ENCODE measurements at places on chromosomes 6 and 20.
A peak's percentile ranks its signal among the peaks of the same experiment; 100 is the strongest.

DNA sequence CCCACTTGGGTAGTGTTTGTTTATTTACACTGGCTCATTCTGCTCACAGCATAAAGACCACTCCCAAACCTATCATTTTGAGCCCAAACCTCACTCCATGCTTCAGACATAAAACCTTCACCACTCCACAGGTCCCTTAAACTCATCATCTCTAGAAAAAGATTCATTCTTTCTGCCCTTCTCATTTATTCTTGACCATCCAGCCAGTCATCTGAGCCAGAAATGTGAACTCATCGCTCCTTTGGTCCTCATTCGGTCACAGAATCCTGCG lies 12.4 kb downstream of the TPMT start:
- DNase-seq: no peak

DNA sequence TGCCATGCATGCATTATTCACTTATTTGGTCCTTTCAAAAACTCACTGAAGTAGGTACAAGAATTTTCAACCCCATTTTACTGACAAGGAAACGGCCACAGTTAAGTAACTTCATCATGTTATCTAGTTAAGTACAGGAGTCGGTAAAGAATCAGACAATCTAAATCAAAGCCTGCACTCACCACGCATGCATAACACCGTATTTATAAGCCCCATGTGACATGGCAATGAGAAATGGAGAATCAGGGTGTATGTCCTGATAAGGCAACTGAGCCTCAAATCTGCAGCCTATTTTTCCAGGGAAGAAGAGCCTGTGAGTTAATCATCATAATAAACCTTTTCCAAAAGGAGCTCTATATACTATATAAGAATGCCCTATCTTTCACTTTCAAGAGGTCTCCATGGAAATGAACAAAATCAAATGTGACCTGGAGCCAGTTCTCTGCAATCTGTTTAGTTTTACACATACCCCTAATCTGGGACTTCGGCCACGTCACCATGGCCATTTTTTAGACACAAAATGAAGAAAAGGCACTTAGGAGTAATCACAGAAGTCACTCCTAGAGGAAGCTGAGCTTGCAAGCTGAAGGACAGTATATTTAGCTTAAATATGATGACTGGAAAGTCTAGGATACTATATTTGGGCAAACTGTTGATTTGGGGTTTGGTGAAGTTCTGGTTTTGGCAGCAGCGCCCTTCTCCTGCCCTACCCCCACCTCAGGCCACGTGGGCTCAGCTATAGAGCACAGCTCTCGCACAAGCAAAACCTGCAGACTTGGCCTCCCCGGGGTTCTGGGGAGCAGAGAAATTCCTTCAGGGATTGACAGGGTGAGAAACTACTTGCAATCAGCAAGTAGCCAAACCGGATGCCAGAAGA lies 19.2 kb downstream of the TRAM2 start:
- DNase-seq: no peak

- no peak for DNase-seq
Measured at GRCh38 chr6:136487759-136488425, 62.3 kb downstream of the MAP7 start.

GRCh38 chr6:3136292-3137011 lies 17.9 kb downstream of the BPHL start:
- no peak for DNase-seq

DNA sequence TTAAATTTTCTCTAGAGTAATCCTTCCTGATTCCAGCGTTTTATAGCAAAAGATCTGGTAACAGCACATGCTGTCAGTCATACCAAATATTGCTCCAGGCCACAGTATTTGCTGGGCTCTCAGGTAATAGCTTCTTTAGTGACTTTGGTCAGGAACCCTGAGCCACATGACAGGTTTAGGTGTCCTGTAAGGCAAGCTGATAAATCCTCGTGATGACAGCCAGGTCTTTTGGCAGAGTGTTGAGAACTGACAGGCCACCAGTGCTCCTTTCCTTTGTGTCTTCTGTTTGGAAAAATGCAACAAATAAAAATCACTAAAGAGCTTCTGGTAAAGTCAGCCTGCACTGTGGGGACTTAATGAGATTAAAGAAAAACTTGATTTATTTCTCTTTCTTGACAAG lies 34.6 kb downstream of the PRDM13 start:
- no peak for DNase-seq

DNA sequence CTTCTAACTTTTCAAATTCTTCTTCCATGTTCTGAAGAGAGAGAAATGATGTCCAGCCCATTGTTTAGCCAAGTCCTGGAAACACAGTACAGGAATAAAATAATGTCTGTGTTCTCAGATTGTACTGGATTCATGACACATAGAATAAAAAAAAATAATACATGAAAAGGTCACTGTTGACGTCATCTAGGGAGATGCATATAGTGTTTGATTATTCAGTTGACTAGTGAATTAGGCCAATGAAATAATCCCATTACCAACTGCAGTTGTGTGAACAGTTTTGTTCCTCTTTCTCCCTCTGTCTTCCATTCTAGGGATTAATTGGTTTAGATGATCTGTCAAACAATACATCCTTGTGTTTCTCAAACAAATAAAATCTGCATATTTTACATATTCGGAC lies 222.8 kb downstream of the ALDH8A1 start:
- no peak for DNase-seq

- DNase-seq: peak; percentile 74
Measured at GRCh38 chr6:13302751-13303667, 25.3 kb downstream of the TBC1D7 start.

DNA sequence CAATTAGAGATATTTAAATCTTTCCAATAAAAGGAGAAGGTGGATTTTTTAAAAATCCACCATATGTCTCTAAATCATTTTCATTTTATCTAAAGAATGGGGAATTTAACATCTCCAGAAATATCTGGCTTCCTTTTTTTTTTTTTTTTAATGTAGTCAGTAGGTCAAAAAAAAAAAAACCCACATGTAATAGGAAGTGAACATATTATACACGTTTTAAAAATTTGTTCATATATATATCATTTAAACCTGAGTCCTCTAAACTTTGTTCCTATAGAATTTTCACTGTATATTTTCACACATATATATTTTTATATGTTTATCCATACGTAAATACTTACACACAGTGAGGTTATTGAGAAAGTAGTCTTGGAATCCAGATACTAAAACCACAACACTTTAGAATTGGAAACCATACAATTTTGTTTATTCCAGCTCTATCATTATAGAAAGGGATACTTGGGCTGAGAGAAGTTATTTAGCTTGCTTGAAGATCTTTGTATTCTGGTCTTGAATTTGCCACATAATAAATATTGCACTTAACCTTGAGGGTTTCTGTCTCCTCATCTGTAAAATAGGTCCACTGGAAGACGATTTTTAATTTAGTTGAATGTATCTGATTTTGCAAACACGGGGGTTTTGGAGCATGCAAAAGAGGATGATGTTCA lies 62.1 kb upstream of the ZNF217 start:
- DNase-seq: no peak

- no peak for DNase-seq
Measured at GRCh38 chr6:134647861-134648260, 302.0 kb downstream of the ALDH8A1 start.

DNA sequence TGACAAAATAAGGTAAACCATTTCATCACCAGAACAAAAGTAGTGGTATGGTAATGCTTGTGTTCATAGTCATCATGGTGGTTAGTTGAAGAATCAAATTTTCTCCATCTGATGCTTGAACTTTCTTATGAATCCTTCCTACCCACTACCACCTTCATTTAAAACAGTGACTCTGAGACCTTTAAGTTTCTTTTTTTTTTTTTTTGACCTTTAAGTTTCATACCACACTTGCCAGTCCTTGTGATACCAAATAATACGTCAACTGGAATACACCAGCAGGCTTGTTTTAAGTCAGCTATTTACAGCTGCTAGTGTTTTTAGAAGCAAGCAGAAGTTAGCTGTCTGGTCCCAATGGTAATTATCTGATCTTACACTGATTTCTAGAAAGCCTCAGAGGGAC lies 413.4 kb upstream of the SOX4 start:
- DNase-seq: no peak

- DNase-seq: no peak
Measured at GRCh38 chr6:128111096-128111495, 210.2 kb upstream of the THEMIS start.

DNA sequence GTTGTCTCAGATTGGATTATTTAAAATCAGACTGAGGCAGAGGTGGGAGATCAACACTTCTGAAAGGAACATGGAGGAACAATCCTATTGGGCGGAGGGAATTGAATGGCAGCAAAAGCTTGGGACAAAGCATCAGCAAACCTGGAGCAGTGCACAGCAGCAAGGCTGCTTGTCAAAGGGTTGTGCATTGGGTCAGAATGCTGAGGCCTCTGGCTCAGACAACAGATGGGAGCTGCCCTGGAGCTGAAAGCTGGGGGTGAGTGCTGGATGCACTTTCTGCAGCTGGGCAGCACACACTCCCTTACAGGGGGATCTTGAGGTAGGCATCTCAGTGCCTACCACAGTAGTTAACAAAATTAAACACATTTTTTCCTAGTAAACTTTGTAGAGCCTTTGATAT lies 634.4 kb upstream of the MMS22L start:
- no peak for DNase-seq

- DNase-seq: no peak
Measured at GRCh38 chr20:51104960-51105920, 82.3 kb upstream of the KCNG1 start.

GRCh38 chr6:70819646-70820045 lies 137.2 kb downstream of the B3GAT2 start:
- DNase-seq: no peak

DNA sequence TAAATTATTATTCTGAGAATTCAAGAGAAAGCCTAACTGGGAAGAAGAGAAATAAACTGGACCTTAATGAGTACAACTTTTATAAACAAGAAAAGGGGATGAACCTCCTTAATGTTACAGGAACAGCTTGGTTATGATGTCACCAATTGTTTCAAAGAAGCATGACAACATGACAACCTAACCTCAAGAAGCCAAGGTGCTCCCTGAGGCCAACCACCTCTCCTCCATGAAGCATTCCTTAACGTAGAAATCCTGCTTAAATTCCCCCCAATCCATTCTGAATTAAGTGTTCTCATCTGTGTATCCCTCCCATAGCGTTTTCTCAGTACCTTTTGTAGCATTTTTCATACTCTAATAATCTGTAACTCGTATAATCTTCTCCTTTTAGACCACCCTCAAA lies 1.7 kb downstream of the HBS1L start:
- no peak for DNase-seq

- DNase-seq: peak; percentile 66
Measured at GRCh38 chr6:52389626-52390360, 27.8 kb downstream of the PAQR8 start.

DNA sequence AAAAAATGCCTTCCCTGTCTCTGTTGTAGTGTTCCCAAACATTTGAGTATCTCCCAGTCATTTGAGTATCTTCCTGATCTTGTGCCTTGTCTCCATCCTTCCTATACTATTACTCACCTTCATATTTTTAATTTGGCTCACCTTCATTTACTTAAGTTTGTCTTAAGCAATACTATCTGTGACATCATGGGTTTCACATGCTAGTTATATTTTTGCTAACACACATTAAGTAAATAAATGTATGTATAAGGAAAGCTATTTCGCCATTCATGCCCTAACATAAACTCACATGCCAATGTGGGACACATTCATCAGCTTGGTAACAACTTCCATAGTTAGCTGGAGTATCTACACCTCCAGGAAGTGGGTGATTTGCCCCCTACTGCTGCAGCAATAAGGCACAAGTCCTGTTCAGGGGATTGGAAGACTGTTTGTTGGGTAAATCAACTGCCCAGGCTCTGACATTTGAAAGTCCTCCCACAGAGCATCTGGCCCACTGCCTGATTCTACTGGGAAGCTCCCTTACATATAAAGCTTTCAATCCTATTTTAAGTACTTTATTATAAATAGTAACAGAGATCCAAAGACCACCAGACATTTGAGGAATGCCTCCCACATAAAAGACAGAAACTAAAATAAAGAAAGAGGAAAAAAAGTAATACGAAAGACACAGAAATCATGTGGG lies 132.3 kb downstream of the ISM1 start:
- DNase-seq: no peak

DNA sequence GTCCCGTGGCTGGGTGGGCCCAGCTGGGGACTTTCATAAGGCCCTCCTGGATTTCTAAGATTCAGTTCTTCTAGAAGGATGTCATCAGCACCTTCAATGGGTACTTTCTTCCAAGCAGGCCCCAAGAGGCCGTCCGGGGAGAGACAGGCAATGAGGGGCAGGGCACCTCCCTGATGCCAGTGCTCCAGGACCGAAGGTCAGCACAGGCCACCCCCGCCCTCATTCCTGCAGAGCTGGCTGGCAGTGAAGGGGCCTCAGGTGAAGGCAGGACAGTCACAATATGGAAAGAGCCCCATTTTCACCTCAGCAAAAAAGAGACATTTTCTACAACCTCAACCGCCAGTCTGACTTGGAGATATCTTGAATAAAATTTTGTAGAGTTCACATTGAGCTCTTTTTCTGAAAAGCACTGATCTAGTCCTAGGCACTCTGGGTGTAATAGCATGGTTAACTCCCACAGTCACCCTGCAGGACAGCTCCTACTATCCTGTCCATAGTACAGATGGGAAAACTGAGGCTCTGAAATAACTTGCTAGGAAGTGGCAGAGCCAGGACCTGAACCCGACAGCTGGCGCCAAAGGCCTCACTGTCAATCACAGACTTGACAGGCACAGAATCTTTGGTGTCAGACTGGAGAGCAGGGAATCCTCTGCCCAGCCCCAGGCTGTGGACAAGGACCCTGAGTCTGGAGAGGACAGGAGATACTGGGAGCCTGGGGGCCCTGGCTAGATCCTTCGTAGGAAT lies 50.3 kb downstream of the RRBP1 start:
- DNase-seq: no peak

DNA sequence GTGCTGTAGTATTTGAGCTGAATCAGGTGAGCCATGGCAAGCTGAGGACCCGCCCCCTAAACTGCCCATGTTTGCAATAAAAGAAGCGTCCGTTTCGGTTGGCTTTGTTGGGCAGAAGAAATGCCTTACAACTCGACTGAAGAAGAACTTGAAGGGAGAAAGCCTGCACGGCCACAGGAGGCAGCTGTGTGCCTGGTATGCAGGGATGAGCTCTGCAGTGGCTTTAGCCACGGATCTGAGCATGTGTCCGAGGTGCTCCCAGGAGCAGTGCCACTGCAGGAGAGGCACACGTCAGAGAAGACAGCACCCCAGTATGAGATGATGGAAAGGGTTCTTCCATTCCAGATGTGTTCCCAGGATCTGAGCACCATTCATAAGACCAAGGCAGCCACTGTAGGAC lies 23.5 kb downstream of the KIZ start:
- no peak for DNase-seq
